ENCODE measurements at places on chromosomes 16 and 17.

DNA sequence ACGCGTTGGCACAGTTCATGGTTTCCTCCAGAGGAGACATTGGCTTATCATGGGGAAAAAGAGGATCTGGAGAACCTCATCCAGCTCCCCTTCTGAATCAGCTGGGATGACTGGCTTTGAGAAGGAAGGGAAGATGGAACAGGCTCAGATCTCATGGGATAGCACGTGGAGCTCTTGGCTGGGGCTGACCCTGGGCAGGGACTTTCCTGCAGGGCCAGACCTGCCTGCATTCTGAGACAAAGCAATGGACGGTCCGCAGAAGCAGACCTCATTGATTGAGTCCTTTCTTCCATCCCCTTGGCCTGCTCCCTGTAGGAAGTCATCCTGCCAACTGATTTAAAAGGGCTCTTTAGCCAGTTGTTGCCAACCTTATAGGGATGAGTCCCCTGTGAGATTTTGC lies 26.2 kb downstream of the PLCD3 start:
- no peak for DNase-seq

DNA sequence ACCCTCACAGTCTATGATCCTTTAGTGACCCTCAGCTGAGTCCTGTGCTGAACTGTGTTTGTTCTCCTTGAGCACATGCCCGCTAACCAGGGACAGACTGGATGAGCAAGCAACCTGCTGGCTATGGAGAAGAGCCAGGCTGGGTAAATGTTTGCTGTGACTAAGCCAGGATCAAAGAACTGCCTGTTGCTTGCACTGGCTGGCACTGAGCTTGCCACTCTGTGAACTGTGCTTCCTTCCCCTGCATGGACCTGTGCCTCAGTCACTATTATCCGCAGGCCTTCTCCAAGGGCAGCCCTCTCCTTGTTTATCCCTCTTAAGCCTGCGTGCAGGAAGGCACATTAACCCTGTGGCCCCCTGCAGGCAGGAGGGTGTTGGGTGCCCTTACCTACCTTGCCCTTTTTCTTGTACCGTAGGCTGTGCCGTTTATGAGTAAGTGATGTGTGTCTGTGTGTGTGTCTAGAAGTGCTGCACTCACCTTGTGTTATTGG lies 7.4 kb downstream of the PNPO start:
- no peak for DNase-seq

- DNase-seq = peak; percentile 30
Observed at GRCh38 chr17:19867079-19867328, 732 bp downstream of the ULK2 start.

DNA sequence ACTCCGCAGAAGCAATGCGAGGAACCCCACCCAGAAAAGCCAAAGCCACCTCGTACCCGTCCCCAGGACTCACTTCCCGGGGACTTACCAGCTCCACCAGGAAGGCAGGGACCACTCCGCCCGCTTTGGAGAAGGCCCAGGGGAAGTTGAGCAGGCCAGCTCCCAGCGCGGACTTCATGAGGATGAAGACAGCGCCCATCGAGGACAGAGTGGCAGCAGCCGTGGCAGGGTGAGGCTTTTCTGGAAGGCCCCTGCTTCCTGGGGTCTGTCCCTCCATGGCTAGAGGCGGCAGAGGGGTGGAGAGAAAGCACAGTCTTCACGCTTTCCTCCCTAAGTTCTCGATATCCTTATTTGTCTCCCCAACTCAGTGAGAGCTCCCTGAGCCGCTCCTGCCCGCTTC lies 714 bp downstream of the SLC38A8 start:
- no peak for DNase-seq

DNA sequence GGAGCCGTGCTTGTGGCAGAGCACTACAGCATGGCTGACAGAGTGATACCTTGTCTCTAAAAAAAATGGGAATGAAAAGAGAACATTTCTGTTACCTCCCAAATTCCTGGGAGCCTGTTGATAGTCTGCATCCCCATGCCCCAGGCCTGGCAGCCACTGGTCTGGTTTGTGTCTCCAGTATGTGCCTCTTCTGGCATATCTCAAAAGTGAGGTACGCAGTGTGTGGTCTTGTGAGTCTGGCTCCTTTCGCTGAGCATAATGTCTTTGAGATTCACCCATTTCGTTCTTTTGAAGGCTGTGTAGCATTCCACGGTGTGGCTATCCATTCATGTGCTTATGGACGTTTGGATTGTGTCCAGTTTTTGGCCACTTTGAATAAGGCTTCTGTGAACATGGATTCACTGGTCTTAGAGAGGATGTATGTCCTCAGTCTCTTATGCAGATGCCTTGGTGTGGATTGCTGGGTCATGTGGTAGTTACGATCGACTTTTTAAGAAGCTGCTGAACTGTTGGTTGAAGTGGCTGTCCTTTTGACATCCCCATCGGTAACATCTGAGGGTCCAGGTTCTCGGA lies 39.1 kb downstream of the PRMT7 start:
- DNase-seq = no peak

- no peak for DNase-seq
Observed at GRCh38 chr17:82931699-82932517, 92.1 kb upstream of the ZNF750 start.

- DNase-seq = no peak
Observed at GRCh38 chr16:84751947-84752346, 52.1 kb downstream of the USP10 start.

DNA sequence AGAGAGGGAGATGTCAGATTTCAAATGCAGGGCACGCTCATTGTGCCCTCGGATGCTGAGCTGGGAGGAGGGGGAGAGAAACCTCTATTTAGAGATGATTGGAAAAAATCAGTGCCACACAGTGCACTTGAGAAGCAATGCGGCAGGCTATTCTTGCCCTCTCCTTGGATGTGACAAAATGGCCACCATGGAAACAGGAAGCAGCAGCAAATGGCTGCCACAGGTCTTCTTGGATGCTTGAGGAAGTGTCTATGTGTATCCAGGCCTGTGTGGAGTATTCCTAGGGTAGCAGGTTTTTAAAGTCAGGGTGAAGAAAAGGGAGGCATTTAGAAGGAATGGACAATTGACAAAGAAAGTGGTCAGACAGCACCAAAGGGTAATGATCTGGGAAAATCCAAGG lies 340.1 kb upstream of the ZFHX3 start:
- DNase-seq = no peak

DNA sequence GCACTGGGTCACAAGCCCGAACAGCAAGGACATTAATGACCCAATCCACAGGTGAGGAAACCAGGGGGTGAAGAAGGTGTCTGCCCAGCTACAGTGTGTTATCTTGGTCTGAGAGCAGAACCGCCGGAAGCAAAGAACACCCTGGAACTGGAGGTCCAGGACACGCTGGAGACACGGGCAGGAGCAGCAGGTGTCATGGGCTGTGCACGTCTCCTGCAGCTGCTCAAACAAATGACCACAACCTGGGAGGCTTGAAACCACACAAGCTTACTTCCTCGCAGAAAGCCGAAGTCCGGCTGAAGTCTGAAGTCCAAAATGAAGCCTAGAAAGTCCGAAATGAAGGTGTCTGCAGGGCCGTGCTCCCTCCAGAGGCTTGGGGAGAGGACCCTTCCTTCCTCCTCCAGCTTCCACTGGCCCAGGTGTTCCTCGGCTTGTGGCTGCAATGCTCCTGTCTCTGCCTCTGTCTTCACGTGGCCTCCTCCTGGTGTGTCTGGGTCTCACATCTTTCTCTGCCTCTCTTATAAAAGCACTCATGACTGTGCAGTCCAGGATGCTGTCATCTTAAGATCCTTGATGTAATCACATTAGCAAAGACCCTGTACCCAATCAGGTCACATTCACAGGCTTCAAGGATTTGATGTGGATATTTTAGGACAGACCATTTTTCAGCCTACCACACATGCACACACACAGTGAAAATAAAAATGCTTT lies 351.2 kb downstream of the C16orf95 start:
- DNase-seq = no peak

DNA sequence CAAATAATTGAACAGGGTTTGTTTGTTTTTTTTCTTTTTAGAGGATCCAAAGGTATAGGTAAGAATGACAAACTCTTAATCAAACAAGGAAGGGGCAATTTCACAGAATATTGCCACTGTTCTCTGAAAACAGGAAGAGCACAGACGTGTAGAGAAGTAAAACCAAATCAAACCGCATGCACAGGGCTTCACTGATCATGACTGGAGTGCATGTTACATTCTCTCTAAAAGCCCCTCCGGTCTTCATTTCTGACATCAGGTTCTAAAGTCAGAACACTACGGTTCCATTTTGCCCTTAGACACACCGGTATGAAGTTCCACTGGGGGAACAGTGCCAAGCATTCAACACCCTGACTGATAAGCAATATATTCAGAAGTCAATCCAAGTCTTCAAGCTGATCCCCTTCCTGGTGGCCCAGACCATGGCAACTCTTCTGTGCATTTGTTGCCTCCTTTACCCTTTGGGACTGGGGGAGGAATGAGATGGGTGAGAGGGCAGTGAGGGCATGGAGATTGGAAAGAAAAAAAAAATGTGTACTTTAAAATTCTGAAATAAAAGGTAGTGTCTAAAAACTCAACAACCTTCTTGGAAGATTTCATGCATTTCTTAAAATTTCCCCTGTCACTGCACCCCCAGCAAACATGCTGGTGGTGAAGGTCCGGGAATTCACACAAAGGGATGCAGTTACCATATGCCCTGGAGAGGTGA lies 1.4 kb downstream of the MMD start:
- DNase-seq = peak; percentile 12

DNA sequence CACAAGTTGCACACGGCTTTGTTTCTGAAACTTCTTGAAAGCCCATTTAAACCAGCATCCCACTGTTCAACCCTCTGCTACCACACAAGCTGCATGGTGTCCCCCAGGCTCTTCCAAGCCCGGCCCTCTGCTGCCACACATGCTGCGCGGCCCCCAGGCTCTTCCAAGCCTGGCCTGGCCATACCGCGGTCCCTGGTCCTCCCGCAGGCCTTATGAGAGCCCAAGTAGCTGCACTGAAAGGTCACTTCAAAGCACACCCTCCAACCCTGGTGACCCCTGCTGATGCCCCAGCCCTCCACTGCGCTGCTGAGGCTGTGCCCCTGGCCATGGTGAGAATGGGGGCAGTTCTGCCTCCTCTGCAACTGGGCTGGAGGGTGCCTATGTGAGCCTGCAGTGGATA lies 25.9 kb upstream of the PVALEF start:
- no peak for DNase-seq

DNA sequence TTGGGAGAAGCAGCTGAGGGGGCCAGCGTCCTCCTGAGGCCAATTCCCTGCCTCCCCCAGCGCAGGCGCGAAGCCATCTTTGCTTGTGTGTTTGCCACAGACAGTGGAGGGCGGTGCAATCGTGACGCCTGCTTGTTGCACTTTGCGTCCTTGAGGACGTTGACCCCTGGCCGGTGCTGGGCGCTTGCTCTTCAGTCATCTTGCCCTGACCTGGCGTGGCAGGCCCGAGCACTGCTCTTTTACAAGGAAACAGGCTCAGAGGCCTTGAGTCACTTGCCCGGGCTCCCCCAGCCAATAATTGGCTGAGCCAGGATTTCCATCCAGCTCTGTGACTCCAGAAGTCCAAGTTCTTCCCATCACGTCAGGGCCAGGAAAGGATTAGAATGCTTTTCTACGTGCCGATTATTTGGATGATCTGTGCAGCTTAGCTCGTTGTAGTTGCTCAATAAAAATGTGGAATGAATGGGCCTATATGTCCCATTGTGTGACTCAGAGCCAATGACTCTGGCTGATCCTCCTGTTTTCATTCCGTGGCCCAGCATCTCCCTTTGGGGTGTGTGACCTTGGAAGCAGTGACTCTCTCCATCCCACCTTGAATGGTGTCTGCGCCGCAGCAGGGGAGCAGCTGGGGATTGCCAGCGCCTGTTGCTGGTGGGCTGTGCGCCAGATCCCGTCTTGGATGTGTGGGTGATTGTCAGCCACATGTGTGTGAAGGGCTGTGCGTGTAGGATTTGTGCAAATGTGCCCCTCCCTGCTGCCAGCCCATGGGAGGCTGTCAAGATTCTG lies 214.1 kb downstream of the SEC14L1 start:
- DNase-seq = no peak

- DNase-seq = no peak
Observed at GRCh38 chr17:56142781-56143180, 10.5 kb upstream of the ANKFN1 start.

DNA sequence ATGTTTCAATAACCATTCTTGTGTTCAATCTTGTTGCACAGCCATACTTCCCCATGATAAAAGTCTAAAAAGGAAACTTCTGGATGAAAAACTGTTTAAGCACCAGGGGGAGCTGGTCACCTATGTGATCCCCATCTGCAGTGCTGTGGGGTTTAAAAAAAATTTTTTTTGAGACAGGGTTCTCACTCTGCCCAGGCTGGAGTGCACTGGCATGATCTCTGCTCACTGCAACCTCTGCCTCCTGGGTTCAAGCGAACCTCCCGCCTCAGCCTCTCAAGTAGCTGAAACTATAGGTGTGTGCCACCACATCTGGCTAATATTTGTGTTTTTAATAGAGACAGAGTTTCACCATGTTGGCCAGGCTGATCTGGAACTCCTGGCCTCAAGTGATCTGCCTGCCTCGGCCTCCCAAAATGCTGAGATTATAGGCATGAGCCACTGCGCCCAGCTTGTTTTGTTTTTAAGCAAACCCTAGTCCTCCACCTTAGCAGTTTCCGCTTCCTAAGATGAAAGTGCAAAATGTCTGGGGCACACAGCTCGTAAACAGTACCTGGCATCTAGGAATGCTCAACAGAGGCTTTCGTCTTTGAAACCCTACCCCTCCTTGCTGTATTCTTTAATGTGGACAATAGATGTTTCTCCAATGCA lies 25.4 kb downstream of the DNAJA2 start:
- peak; percentile 21 for DNase-seq

DNA sequence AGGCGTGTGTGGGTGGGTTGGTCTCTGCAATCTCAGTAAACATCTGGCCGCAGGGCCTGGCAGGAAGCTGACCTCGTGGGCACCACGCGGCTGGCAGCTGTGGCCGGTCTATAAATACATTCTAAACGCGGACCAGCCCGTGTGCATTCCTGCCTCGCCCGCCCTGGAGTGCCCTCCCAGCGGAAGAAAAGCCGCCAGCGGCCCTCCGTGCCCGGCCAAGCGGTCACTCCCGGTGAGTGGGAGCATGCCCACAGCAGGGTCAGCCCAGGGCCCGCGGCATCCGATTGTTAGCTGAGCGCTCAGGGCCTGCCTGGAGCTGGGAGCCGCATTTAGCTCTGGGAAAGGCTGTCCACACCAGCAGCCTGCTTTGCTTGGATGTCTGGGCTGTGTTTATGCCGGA lies 10.3 kb downstream of the ZNF469 start:
- no peak for DNase-seq

DNA sequence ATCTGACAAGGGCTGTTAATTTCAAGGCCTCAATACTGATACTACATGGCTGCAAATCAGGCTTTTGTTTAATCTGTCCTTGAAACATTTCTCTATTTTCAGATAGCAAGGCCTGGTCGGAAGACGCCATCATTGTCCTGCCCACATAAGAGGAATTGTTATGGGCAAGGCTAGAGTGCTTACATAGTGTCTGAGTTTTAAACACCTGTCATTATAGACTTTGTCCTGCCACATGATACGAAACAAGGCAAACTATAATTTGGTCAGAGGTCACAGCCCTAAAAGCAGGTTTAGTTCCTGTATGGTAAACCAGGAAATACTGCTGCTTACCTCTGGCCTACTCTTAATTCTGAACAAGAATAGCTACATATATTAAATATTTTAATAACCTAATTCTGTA lies 104.4 kb downstream of the SSH2 start:
- no peak for DNase-seq
